ENCODE measurements at places on chromosomes 16 and 17. TPM values are rescaled to one million over a fixed set of nuclear protein-coding genes. Genes with fewer than 3 reads are reported as not detected.

The SARM1 gene
- total RNA-seq = 21.7 TPM

The KIF2B gene
- not detected for total RNA-seq

The MT1H gene
- total RNA-seq = not detected

The PRSS22 gene
- not detected for total RNA-seq

The MMP25 gene
- total RNA-seq = 35.5 TPM

The POLR3K gene
- total RNA-seq = 24.9 TPM
